ENCODE measurements at places on chromosomes 5 and 9. TPM values are rescaled to one million over a fixed set of nuclear protein-coding genes. Genes with fewer than 3 reads are reported as not detected.

NR6A1 gene
- 0.36 TPM for total RNA-seq

FBXO4 gene
- total RNA-seq: 8.3 TPM

ALDH1B1 gene
- 37.6 TPM for total RNA-seq

TNFAIP8 gene
- 42.5 TPM for total RNA-seq

GRK6 gene
- 35.0 TPM for total RNA-seq

LCN1 gene
- total RNA-seq: not detected

TIMD4 gene
- total RNA-seq: not detected

AJM1 gene
- 0.18 TPM for total RNA-seq

IL4 gene
- total RNA-seq: not detected

ZFP62 gene
- 20.3 TPM for total RNA-seq

PKD2L2 gene
- not detected for total RNA-seq

NFX1 gene
- 36.9 TPM for total RNA-seq

GABRP gene
- total RNA-seq: not detected

ZNF658 gene
- 6.3 TPM for total RNA-seq

TESK1 gene
- total RNA-seq: 3.1 TPM

SEMA5A gene
- total RNA-seq: 12.5 TPM

ZNF782 gene
- 3.1 TPM for total RNA-seq

STKLD1 gene
- total RNA-seq: 0.28 TPM

ANXA2R gene
- total RNA-seq: 1.3 TPM

ZBED3 gene
- 0.28 TPM for total RNA-seq

PNPLA7 gene
- total RNA-seq: under 0.01 TPM

COL27A1 gene
- 2.2 TPM for total RNA-seq

PCDHB2 gene
- 0.36 TPM for total RNA-seq

GFI1B gene
- not detected for total RNA-seq

PCDHGA9 gene
- total RNA-seq: 3.9 TPM

CYFIP2 gene
- total RNA-seq: 11.7 TPM

GADD45G gene
- not detected for total RNA-seq

SPINK1 gene
- total RNA-seq: not detected

FREM1 gene
- not detected for total RNA-seq
